HT-29 (cell line): ENCODE measurements at places on chromosomes 7 and 10.

GRCh38 chr7:71630516-71630915 is 498.6 kb downstream of the GALNT17 start:
- DNase-seq = no peak

DNA sequence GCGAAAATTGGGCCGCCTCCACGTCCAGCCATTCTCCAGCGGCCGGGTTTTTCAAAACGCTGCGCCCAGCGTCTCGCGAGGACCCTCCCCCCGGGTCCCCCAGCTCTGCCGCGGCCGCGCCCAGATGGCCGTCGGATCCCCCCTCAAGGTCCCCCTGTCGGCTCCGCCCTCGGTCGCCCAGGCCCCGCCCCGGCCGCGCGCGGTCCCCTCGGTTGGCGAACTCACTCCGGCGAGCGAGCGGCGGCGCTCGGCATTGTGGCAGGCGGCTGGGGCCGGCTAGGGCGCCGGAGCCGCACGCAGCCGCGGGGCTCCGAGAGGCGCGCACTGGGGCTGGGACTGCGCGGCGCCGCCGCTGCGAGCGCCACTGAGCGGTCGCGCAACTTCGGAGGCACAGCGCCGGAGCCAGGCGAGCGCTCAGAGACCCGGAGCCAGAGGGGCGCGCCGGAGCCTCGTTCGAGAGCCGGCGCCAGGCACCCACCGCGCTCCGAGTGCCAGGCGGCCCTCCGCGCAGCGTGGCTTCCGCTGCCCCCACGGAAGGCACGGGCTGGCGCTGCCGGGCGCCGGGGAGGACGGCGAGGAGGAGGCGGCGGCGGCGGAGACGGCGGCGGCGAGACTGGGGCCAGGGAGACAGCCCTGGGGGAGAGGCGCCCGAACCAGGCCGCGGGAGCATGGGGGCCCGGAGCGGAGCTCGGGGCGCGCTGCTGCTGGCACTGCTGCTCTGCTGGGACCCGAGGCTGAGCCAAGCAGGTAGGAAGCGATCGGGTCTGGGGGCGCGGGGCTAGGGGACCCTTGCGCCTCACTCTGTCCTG is at the start of gene UNC5B:
UNC5B (plus strand) TSS at position 253 of the 809 bp plus-strand sequence; CDS start at position 669, 416 bp downstream.
- peak; percentile 49 for DNase-seq

GRCh38 chr10:28214219-28214618 is 88.6 kb downstream of the MPP7 start:
- DNase-seq = no peak

DNA sequence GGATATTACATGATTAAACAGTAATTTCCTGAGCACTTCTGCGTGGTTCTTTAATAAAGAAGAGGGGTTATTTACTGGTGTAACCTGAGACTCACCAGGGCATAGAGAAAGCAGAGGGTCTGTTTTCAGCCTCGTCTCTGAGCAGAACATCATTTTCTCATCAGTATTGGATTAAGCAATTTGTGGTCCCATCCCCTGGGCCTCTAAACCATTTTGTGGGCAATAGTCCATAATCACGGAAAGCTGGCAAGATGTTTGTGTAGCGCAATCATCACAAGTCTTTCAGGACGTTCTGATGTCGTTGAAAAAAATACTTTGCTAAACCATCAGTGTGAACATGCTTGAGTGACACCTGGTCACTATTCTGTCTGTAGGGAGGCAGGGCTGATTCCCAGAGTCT is 37.1 kb upstream of the SEC61G start:
- DNase-seq = no peak

GRCh38 chr10:126060261-126060931 is 164.0 kb downstream of the FANK1 start:
- no peak for DNase-seq

GRCh38 chr7:142407939-142408570 is 150.2 kb upstream of the PRSS58 start:
- no peak for DNase-seq

DNA sequence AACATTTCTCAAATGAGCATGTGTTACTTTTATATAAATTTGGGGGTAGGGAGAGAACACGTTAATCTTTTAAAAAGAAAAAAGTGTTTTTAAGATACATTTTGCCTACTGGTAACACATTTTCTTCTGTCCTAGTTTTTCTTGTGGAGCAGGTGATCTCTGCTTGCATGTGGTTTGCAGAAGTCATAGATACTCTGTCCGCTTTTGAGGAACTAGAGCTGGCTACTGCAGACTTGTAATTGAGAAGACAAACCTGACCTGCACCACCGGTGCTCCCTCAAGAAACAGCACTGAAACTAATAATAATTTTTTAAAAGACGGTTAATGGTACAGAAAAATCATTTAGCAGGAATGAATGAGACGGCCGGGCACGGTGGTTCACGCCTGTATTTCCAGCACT is 243.1 kb downstream of the KIAA1217 start:
- DNase-seq = no peak

DNA sequence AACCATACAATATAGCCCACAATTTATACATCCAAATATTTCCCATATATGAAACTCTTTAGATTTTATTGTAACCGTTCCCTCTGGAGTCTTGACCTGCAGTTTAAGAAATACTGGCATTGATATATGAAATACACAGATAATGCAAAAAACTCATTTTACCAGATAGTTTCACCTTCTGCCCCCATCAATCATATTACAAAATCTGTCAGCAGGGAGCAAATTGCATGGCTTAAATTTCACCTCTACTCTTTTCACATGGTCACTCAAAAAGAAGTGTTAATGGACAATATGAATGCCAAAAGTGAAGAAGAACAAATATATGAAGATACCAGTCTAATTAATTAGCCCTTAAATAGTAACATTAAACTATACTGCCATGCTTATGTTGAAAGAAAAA is 57.0 kb upstream of the TMEM106B start:
- DNase-seq = no peak
